Hematopoietic multipotent progenitor cell treated with erythropoietin and hydrocortisone succinate and interleukin-3 and kit ligand, for 17 days (in vitro differentiated cells): ENCODE measurements at places on chromosomes 2 and 18.

DNA sequence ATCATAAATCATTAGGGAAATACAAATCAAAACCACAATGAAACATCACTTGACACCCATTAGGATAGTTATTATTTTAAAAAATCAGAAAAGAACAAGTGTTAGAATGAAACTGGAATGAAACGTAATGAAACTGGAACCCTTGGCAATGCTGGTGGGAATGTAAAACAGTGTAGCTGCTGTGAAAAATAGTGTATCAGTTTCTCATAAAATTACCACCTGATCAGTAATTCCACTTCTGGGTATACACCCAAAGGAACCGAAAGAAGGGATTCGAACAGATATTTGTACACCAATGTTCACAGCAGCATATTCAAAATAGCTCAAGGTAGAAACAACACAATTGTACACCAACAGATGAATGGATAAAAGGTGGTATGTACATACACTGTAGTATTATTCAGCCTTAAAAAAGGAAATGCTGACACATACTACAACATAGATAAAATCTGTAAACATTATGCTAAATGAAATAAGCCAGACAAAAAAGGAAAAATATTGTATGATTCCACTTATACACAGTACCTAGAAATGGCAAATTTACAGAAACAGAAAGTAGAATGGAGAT, 27.0 kb downstream of the ROCK1 start:
- DNase-seq: no peak

- no peak for DNase-seq
Observed at GRCh38 chr2:143169105-143169504, 39.9 kb downstream of the ARHGAP15 start.

DNA sequence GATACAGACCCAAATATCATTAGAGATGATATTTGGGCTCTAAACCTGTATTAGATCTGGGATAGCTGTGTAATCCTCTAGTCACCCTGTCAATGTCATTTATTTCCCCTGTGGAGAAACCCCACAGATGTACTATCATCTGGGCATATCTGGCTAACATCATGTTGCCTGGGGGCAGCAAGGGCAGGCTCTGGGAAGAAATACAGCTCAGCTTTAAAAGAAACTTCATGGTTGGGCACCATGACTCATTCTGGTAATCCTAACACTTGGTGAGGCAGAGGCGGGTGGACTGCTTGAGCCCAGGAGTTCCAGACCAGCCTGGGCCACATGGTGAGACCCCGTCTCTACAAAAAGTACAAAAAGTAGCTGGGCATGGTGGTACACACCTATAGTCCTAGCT, 282.5 kb downstream of the SLC8A1 start:
- no peak for DNase-seq

- no peak for DNase-seq
Observed at GRCh38 chr2:57181315-57182038, 865.1 kb upstream of the VRK2 start.

- no peak for DNase-seq
Observed at GRCh38 chr2:176978921-176979320, 233.7 kb upstream of the HNRNPA3 start.

GRCh38 chr2:39202639-39203369, 41.0 kb downstream of the CDKL4 start:
- no peak for DNase-seq

DNA sequence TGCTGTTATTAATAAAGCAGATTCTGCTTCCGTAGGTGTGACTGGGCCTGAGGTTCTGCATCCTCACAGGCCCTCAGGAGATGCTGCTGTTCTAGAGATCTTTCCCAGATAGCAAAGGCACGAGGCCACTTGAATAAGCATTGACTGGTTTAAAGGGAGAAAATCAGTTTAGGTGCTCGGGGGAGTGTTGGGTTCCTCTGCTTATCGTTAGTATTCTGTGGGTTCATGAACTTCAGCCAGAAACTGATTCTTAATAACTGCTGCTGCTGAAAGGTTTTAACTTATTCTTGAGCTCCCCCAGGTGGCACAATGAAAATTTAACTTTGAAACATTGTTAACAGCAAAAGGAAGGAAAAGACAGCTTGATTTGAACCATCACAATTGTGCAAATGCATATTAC, 56.9 kb downstream of the ITGA6 start:
- no peak for DNase-seq

- no peak for DNase-seq
Observed at GRCh38 chr18:62771494-62772270, 56.3 kb downstream of the PHLPP1 start.

GRCh38 chr2:106882673-106883072, 3.3 kb downstream of the ST6GAL2 start:
- DNase-seq: no peak

- DNase-seq: no peak
Observed at GRCh38 chr2:75764611-75765010, 53.9 kb upstream of the GCFC2 start.

DNA sequence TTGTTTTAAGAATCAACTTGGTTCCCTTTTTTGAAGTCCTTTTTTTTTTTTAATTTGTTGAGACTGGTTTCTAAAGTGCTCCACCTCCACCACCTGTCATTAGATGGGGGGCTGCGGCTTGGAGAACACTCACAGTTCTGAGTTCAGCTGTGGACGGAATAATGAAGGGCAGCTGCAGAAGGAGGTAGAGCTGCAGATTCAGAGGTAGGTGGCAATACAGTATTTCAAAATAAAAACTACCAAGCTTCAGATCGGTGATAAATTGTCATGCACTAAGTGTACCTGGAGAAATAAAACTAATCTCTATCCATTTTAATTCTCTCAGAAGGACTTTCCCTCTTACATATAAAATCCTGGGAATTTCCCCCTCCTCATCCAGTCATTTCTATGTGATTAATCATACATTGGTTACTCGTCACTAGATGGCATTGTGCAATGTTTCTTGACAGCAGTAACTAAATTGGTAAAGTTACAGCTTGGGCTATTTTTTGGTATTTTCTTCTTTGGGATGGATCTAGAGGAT, 81.1 kb upstream of the SLC39A10 start:
- DNase-seq: no peak

- no peak for DNase-seq
Observed at GRCh38 chr2:6325616-6326015, 540.1 kb downstream of the CMPK2 start.

DNA sequence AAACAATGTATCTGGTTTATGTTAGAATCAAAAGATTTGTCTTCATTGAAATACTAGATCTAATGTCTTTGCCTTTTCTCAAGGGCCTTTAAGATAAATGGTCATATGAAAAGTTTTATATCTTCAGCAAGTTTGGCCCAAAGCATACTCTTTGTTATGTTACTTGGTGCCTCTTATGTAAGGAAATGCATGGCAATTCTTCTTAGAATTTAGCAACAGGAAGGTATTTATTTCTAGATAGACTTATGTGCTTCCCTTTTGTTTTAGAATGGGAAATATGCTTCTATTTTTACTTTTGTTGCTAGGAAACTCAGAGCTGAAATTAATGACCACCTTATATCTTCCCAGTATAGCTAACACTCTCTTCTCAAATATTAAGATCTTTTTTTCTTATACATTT, 117.4 kb upstream of the DLX2 start:
- no peak for DNase-seq

DNA sequence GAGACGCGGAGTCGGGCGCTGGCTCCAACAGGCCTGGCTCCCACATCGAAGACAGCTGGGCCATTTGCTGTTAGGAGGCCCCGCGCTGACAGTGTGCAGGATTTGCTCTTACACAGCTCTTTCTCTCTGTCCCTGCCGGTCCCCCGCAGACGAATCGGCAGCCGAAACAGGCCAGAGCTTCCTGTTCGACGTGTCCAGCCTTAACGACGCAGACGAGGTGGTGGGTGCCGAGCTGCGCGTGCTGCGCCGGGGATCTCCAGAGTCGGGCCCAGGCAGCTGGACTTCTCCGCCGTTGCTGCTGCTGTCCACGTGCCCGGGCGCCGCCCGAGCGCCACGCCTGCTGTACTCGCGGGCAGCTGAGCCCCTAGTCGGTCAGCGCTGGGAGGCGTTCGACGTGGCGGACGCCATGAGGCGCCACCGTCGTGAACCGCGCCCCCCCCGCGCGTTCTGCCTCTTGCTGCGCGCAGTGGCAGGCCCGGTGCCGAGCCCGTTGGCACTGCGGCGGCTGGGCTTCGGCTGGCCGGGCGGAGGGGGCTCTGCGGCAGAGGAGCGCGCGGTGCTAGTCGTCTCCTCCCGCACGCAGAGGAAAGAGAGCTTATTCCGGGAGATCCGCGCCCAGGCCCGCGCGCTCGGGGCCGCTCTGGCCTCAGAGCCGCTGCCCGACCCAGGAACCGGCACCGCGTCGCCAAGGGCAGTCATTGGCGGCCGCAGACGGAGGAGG, 3.5 kb downstream of the GDF7 start:
- DNase-seq: no peak

DNA sequence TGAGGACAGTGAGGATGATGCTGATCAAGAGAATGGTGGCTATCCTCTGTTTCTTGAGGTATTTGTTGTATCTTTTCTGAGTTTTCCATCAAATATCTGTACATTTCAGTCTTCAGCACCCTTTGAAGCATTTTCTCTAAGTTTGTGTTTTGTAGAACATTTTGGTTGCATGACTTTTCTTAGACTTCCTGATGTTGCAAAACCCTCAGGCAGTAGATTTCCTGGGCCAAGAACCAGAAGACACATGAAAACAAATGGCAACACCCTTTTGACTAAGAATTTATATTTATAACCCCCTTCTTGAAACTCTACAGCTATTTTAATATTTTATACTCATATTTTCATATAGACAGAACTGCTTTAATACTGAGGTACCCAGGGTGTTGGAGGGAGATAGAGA, 16.2 kb downstream of the HNMT start:
- no peak for DNase-seq

- peak; percentile 53 for DNase-seq
Observed at GRCh38 chr2:190407662-190408537, at the start of gene MFSD6. TSS of gene MFSD6 (plus strand) at chr2:190408355. CDS start at chr2:190436030, 27,675 bp downstream.

DNA sequence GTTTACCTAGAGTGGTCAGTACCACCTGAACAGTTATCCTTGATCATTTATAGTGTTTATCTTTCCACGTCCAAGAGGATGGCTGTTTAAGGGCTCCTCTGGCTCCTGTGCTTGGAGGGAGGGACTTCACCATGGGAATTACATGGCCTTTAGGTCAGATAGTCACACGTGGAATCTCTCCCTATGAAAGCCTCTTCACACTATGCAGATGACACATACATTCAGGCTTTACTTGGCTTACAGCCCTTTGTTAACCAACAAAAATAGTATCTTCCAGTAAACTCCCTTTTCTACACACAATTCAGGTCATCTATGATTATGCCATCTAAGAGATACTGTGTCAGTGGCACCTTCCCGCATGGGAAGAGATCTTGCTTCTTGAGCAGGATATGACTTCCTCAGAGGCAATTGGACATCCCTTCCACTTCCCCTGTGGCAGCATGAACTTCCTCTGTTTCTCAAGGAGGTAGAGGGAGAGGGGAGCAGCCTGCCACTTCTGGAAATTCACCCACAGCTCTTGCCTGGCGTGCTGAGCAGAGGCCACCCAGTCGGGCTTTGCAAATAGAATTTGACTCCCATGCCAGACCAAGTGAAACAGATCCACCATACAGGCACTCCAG, 53.5 kb downstream of the COLEC12 start:
- no peak for DNase-seq

- no peak for DNase-seq
Observed at GRCh38 chr18:56458770-56459712, 179.4 kb downstream of the TXNL1 start.

DNA sequence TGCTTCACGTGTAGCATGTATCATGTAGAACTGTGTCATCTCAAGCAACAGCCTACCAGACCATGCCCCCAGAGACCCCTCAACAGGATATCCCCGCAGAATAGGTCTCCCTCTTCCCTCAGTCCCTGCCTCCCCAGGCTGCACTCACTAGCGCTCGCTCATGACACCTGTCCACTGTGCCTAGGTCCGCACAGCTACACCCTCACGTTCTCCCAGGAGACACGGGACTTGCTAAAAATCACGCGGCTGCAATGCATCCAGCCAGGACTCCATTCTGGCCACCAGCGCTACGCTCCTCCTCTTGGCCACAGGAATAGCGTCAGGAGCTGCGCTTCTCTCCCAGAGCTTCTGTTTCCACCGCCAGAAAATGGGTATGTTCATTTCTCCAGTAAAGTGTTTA, 2.5 kb downstream of the PXDN start:
- no peak for DNase-seq

DNA sequence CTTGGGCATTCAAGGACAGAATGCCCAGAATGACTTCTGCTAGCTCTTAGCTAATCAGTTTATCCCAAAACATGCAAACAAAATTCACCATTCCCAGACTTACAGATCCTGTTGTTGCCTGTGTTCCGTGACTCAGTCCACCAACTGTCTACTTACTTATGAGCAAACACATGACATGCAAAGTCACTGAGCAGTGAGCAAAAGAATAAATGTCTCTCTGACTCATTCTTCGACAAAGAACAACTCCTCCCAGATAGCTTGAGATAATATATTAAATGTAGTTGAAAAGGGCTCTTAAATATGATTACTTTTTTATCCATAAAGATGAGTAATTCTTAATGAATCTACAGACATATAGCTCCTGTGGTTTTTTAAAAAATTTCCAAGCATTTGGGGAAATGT, 9.0 kb upstream of the CREG2 start:
- DNase-seq: no peak

- no peak for DNase-seq
Observed at GRCh38 chr2:127563458-127564428, 28.3 kb downstream of the MYO7B start.

- DNase-seq: no peak
Observed at GRCh38 chr2:84894758-84895520, 10.5 kb upstream of the TMSB10 start.

GRCh38 chr2:180314086-180314485, 307.0 kb upstream of the CWC22 start:
- DNase-seq: no peak

DNA sequence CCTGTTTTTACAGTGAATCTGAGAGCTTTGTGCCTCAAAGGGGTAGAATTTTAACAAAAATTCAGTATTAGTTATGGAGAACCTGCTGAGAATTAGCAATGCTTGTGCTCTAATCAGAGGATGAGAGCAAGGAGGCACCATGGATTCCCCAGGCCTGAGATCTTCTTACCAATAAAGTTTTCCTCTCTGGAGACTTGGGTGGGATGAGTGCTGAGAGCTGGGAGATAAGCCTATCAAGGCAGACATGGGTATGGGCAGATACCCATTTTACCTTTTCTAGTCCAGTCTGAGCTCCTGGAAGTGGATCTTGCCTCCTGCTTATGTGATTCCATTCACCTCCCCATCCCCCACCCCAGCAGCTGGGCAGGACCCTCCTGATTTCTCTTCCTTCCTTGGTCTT, 53.9 kb downstream of the BMP10 start:
- peak; percentile 25 for DNase-seq

DNA sequence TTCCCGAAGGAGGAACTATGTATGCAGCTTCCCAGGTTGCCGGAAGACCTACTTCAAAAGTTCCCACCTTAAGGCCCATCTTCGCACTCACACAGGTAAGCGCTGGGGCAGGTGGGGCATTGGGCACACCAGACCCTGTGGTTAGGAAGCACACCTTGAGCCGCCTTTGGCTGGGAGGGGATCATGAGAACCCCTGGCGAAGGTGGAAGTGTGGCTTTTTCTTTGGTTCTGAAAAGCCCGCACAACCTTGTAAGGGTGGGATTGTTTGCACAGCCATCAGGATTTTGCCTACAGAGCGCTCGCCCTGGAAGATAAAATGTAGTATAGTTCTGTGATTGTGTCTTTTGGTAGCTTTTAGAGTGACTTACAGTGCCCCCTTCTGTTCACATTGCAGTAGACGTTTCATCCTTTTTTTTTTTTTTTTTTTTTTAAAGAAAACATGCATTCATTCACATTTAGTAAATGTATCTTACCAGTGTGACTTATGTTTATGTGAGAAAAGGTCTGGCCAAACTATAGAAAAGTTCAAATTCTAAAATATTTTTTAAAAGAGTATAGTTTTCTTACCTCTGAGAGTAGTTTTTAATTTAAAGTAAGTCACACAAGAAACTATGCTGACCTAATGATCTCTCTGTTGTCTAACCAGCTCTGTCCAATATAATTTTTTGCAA, 5.3 kb downstream of the KLF11 start:
- DNase-seq: peak; percentile 76
